Muscle of arm (tissue), 14 donors: ENCODE measurements at places on chromosomes 12 and 14. TPM values are rescaled to one million over a fixed set of nuclear protein-coding genes. Genes with fewer than 3 reads are reported as not detected.
A peak's percentile ranks its signal among the peaks of the same experiment; 100 is the strongest.

The CLIP1 gene
- not detected for polyA plus RNA-seq

The OAS2 gene
- polyA plus RNA-seq, result 3.1 TPM

The IGF1 gene
- polyA plus RNA-seq, result 44.0 TPM

The ESR2 gene
- polyA plus RNA-seq, result 0.48 TPM

DNA sequence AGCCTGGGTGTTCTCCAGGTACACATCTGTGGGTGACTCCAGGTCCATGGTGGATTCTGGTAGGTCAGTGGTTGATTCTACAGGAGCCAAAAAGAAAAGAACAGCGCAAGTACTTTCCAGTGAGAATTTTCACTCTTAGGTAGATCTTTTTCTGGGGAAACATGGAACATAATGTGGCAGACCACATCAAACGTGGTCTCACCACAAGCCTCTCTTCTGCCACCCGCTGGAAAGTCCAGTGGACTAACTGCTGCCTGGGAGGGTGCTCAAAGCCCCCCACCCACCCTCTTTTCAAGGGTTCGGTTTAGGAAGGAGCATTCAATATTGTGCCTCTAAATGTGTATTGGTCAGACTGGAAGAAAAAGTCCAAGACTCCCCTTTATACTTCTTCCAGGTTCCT, 36.1 kb upstream of the PRB2 start:
- DNase-seq, result no peak

- DNase-seq, result no peak
Measured at GRCh38 chr12:115941362-115941761, 336.1 kb downstream of the MED13L start.

- peak; percentile 30 for DNase-seq
Measured at GRCh38 chr12:82383930-82384552, 25.7 kb downstream of the METTL25 start.

- peak; percentile 82 for DNase-seq
Measured at GRCh38 chr14:68633131-68633991, 159.5 kb downstream of the ZFP36L1 start.
